ENCODE measurements at places on chromosomes 2 and 18.

GRCh38 chr18:59275406-59275949 lies 2.2 kb upstream of the RAX start:
- no peak for DNase-seq

DNA sequence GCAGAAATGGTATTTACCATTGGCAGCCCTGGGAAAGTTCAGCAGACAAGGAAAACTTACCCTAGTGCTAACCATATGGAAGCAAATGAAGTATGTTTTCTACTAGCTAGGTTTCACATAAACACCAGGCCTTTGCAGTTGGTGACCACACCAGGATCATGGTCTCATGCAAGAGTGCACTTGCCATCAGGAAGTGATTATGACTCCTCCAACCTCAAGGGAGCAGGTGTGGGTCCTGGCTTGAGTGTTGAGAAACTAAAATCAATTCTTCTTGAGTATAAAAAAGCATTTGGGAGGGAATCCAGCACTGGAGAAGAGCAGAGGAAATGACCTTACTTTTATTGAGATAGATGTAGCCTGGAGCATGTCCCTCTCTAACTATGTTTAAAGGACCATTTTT lies 56.8 kb upstream of the SPAG16 start:
- DNase-seq, result no peak

- DNase-seq, result no peak
Observed at GRCh38 chr18:45844938-45845337, 19.5 kb downstream of the SIGLEC15 start.

DNA sequence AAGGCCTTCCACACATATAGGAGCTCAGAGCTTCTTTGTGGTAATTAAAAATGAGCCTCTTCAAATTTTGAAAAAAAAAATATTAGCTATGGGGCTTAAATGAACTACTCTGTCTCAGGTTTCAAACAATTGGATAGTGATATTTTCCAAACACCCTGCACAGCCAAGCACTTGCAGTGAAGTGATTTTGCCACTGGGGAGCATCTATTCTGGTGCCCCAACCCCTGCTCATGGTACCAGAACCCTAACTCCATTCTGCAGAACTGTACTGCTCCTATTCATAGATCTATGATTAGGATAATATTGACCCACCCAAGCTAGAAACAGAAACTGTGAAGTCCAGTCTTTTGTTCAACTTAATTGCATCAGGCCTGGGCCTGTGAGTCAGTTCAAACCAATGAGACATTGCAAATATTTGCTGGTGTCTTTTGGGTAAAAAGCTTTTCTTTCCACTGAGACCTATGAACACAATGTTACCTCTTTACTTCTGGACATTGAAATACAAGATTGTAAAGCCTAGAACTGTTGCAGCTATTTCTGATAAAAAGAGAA lies 324.0 kb downstream of the GALNT13 start:
- DNase-seq, result no peak

GRCh38 chr2:11320698-11321492 lies 23.5 kb downstream of the ROCK2 start:
- DNase-seq, result no peak

GRCh38 chr2:128361376-128362131 lies 42.9 kb upstream of the HS6ST1 start:
- no peak for DNase-seq

- DNase-seq, result no peak
Observed at GRCh38 chr2:156447761-156448160, 11.6 kb downstream of the GPD2 start.

- no peak for DNase-seq
Observed at GRCh38 chr2:197821550-197822289, 17.3 kb downstream of the PLCL1 start.

GRCh38 chr18:55500316-55501086 lies 87.5 kb downstream of the TCF4 start:
- DNase-seq, result no peak

DNA sequence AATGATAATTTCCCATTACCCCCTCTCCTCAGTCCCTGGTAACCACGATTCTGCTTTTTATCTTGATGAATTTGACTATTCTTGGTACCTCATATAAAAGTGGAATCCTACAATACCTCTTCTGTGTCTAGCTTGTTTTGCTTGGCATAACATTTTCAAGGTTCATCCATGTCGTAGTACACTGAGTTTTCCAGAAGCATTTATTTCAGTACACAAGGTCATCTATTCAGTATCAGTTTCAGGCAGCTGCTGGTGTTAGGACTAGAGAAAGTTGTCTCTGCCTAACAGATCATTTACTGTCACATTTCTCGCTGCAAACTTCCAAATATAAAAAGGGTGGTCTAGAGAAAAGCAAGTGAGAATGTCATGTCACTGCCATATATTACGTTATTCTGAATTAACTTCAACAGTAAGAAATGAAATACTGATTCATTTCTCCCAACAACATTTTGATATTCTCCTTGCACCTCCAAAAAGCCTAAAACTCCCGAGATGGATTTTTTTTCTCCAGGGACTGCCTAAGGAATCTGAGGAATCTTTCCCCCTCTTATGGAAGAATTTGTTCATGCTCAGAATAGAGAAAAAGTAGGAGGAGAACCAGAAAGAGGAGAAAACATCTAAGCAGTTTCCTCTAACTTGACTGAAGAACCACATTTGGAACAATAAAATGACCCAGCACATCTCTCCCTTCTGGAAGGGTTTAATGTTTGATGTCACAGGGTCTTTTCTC lies 36.0 kb downstream of the CDK15 start:
- no peak for DNase-seq

DNA sequence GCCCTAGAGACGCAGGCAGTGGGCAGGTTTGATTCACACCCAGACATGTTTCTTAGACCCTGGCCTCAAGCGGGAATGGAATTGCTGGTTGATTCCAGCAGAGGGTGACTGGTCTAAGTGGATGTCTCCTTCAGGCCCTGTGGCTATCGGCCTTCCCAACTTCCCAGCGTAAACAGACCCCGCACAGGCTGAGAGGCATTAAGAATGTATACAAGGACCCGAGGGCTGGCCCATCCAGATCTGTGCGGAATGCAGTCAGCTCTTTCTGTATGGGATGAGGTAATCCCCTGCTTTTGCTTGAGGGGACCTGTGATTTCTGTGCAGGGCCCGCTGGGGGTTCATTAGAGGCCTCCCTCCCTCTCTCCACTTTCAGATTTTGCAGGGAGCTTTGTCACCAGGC lies 6.5 kb downstream of the ACKR3 start:
- no peak for DNase-seq

DNA sequence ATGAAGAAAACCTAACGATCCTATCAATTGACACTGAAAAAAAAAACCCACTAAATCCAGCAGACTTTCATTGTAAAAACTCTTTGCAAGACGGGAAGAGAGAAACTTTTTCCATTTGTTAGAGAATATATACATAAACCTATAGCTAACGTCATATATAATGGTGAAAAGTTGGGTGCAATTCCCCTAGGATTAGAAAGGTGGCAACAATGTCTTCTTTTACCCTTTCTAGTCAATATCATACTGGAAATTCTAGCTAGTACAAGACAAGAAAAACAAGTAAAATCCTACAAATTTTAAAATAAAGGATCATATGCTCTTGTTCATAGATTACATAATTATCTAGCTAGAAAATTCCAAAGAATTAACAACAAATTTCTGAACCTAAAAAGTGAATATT lies 1596.5 kb upstream of the LRRTM1 start:
- DNase-seq, result no peak

- no peak for DNase-seq
Observed at GRCh38 chr2:209512971-209513370, 89.1 kb downstream of the MAP2 start.

GRCh38 chr2:230160112-230160660 lies 59.6 kb downstream of the SP110 start:
- DNase-seq, result peak; percentile 71

- DNase-seq, result no peak
Observed at GRCh38 chr2:30971231-30972025, 164.2 kb upstream of the CAPN13 start.

DNA sequence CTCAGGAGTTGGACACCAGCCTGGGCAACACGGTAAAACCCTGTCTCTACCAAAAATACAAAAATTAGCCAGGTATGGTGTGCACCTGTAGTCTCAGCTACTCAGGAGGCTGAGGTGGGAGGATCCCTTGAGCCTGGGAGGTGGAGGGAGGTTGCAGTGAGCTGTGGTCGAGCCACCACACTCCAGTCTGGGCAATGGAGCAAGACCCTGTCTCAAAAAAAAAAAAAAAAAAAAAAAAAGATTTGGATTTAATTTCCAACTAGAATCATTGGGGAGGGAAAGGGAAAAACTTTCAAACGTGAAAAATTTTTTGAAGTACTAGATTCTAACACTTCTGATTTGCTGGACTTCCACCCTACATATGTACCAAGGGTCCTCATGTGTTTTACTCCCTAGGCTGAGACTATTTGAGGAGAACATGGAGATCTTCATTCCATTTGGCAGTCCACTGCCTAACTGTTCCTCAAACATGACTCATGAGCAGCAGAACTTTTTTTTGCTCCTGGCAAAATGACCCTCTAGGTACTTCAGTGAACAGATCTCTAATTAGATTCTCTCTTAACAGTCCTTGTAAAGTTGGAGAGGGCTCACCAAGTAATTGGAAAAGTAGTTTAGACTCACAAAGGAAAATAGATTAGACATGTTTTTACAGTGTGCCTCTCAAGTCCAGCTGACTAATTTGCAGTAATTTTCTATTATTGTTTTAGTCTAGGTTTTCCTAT lies 267.6 kb downstream of the METTL4 start:
- no peak for DNase-seq

DNA sequence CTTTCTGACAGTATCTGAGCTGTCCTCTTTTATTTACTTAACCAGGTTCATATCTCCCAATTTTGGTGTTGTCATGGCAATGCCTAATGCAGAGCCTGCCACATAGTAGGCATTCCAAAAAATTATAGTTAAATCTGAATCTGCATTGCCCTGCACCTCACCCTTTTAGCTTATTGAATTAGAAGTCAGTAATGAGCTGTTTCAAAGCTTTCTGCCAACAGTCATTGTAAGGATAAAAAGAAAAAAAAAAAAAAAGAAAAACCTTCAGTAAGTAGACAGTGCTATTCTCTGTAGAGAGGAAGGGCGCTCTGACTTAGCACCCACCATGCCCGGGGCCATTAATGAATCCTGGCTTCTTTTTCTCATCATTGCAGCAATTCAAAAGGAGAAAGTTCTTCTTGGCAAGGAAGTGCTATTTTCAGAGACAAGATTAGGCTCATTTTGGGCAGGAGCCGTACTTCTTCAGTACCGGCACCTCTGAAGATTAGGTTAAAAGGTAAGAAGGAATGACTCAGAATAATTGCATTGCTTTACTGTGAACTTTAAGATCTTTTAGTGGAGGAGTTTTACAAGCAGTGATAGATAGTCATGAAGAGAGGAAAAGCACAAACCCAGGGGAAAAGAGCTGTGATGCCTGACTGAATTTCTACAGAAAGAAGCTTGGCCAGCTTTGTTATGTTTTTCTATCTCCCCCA lies 2041.2 kb upstream of the PIK3C3 start:
- DNase-seq, result no peak

Data from H1 (cell line).